ENCODE measurements at places on chromosomes 6 and 20. TPM values are rescaled to one million over a fixed set of nuclear protein-coding genes. Genes with fewer than 3 reads are reported as not detected.

DNA sequence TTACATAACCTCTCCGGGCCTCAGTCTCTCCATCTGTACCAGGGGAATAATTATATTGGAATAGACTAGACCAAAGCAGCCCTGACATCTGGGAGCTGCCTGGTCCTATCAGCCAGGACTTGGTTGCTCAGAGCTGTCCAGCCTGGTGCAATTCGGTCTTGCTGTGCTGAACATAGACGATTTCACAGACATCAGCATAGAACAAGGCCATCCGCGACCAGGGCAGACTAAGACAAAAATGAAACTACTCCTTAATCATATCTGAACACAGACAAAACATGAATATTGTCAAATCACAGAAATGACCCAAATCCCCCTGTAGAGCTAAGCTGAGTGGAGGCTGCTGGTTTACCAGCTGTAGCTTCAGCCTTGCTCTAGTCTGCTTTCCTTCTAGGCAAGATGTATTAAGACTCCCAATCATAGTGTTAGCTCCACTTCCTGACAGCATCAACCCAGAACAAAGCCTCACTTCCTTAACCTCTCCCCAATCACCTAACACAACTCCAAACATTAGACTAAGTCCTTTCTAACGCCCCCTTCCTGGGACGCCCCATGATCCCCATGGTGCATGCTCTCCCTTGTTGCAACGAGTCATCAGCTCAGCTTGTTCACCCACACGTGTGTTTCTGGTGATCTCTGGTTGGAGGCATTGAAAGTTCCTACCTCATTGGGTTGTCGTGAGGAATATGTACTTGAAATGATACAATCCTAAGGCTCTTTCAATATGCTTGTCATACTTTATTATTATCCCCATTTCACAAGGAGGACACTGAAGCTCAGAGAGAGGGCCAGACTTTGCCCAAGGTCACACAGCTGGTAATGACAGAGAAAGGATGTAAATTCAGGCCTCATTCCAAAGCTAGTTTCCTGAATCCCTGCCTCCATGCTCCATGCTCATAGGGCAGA, 3.5 kb upstream of the MAPK13 start:
- no peak for DNase-seq

The ZGPAT gene
- 44.5 TPM for total RNA-seq

DNA sequence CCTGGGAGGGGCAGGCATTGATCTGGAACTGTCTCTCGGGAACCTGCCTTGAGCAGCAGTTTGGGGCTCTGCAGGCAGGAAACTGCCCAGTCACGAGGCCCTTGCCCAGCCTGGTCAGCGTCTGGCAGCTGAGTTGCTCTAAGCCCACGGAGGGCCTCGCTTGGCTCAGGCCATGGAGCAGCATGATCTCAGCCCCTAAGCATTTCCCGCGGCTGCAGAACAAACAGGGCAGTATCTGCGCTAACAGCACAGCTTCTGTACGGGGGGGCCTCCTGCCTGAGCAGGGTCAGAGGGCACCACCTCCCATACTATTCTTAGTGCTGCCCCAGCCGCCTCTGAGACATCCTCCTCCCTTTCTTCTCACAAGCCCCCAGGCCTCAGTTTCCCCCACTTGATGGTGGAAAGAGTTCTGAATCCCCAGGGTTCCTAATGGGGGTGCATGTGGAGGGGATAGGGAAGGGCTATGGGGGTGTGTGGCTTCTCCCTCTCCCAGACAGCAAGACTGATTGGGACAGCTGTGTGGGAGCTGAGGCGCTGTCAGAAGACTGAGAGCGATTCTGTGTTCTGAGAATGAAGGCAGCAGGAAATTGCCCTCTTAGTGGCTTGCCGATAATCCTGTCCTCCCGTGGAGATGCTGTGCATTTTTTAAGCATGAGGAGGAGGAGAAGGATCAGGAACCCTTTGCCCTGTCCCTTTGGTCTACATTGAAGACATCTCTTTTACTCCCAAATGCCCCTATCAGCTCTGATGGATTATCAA, 46.4 kb downstream of the MOCS1 start:
- no peak for DNase-seq

The FAM209B gene
- total RNA-seq, result 1.1 TPM

- DNase-seq, result no peak
Measured at GRCh38 chr6:5234874-5235273, 25.9 kb downstream of the LYRM4 start.

The ABHD16B gene
- total RNA-seq, result not detected
